ENCODE measurements at places on chromosomes 4 and X. TPM values are rescaled to one million over a fixed set of nuclear protein-coding genes. Genes with fewer than 3 reads are reported as not detected.

- DNase-seq, result no peak
These were observed 10.3 kb downstream of the HADH start for GRCh38 chr4:107999932-108000539.

DNA sequence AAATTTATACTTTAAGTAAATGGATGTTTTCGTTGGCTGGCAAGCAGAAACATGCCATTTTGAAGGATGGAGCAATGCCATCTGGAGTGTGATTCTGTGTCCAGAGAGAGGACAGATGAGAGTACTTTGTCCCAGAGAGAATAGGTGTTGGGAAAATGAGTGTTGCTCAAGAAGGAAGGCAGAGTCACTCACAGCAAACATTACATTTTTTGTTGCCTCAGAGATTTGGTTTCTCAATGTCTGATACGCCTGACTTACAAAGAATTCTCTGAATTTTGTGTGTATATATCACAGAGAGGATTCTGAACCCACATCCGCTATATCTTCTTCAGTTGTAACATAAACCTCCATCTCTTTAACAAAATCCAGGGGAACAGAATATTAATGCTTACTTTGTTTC lies 102.8 kb upstream of the PCDH18 start:
- no peak for DNase-seq

DNA sequence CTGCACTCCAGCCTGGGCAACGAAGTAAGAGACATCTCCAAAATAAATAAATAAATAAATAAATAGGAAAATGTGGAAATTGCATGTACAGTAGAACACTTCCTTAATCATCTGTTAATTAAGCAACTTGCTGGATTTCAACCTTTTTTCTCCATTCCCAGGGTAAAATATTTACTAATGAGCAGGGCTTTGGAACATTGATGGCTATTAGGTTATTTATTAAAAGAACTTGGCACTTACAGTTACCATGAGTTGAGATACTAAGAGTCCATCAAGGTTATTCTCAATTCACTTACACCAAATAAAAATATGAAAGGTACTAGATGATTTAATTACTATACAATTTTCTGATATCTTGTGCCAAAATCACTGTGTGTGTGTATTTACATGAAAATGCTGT lies 607.1 kb downstream of the PCDH18 start:
- no peak for DNase-seq

- no peak for DNase-seq
These were observed 91.2 kb downstream of the PLS3 start for GRCh38 chrX:115652221-115652620.

- peak; percentile 91 for DNase-seq
These were observed 90.7 kb downstream of the PALLD start for GRCh38 chr4:168587411-168588125.

DNA sequence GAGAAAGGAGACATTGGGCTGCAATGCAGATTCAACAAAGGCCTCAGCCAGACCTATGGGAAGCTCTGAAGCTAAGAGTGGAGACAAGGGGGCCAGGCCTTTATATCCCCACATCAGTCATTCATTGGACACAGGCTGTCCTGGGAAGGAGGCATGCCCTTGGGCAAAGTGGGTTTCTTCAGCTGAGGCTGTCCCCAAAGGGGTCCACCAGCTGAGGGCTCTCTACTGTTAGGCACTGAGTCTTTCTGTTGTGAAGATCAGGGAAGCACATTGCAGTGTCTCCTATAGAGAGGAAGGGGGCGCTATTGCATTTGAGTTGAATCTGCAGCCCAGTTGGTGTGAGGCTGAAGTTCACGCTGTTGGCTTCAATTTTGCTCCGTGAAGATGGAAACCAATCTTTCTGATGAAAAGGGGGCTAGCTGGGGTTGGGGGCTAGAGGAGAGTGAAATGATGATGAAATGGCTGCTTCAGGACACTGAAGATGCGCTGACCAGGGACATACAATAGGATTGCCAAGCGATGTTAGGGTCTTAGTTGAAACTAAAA lies 48.0 kb downstream of the SLC25A5 start:
- peak; percentile 18 for DNase-seq

DNA sequence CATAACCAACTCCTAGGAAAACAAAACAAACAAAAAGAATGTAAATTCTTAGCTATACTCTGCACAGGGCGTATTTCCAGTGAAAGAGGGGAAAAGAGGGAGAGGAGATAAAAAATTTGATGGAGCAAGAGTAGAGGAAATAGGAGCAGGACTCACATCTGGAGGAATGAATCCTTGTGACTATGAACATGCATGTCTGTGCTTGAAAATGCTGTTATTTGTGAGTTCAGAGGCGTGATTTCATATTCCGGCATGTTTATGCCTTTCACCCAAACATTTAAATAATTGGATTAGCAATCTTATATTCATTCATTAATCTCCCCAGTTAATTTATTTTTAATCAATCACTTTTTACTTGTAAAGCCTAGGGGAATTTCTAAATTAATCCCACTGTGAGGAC lies 11.2 kb upstream of the NUDT11 start:
- no peak for DNase-seq

DNA sequence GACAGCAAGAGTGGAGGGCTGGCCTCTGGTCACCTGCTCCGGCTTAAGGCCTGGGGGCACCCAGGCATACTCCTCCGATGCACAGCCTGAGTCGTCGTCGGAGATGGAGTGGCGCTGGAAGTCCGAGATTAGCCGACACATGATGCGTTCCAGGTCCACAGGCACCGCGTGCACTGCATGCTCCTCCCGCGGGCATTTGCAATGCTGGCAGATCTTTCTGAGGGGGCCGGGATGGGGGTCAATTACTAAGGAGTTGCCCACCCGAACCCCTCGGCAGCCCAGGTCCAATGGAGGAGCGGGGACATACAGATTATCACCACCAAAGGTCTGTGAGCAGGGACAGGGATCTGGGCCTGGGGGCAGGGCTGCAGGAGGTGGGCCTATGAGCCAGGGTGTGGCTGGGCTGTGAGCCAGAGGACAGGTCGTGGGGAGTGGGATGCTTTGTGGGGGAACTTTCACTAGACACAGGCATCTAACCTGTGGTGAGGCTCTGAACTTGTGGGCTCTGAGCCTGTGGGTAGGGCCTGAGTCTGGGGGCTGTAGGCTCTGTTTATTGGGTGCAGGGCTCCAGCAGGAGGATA lies 2.4 kb downstream of the PRICKLE3 start:
- no peak for DNase-seq

DNA sequence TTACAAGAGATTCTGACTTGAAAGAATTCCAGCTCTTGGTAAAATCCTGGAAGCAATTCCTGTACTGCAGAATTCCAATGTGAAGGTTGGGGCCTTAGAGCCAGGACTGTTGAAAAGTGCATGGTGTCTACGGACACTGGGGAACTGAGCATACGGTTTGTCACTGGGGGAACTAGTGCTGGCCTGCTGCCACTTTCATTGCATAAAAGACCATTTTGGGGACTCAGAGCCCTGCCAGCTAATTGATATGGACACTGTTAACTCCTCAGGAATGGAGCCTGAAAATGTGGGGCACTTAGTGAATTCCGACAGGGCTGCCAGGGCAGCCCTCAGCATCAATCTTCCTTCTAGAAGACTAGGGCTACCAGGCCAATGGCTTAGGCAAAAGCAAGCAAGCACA lies 55.9 kb downstream of the AMOT start:
- DNase-seq, result no peak

DNA sequence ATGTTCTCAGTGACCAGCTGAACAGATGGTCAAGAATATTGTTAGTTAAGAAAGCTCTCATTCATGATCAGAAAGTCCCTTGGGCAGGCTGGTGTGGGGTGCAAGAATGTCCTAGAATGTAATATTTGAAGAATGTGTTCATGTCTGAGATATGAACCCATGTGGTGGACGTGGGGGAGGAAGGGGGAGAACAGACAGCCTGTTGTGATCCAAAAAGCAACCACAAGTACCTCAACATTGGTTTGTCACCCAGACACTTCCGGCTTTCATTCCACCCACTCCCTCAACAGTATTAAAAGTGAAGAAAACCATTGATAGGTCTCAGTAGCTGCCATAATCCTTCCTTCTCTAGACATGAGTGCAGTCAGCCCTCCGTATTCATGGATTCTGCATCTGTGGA lies 82.2 kb downstream of the MAML3 start:
- DNase-seq, result peak; percentile 99

DNA sequence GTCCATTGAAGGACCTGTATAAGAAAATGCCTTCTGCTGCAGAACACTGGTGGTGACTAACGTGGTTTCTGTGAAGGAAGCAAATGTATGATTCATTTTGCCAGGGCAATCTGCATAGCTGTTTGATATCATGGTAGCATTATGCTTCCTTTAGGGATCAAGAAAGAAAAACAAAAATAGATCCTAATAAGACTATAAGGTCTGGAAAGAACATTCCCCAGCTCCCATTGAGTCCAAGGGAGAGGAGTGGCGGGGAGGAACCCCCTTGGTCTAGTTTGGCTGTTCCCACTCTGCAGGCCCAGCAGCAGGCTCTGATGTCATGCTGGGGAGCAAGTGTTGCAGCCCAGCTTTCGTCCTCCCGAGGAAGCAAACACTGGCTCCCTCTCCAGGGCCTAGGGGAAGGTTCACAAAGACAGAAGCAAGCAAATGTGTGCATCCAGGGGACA lies 154.5 kb upstream of the GALNT7 start:
- peak; percentile 77 for DNase-seq

DNA sequence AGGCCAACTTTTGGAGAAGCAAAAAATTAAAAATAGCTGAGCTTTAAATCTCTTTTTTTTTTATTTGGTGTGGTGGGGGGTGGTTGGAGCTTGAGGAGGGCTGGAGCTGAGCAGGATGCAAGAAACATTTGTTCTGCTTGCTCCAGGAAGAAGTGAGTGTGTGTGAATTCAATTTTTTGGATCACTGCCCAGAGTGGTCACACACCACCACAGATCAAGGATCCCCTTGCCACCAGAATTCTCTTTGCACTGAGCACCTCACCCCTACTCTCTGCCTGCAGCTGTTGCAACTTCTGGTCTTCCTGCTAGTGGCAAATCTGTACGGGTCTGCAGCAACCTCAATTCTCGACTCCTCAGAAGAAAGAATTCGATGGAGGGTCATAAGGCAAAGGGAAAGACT lies 19.9 kb upstream of the PLP1 start:
- no peak for DNase-seq

- DNase-seq, result peak; percentile 39
These were observed 32.8 kb downstream of the CEP44 start for GRCh38 chr4:174316546-174316945.

- peak; percentile 31 for DNase-seq
These were observed 247.1 kb downstream of the BCOR start for GRCh38 chrX:39850630-39851152.

- DNase-seq, result no peak
These were observed 85.0 kb upstream of the SORBS2 start for GRCh38 chr4:185896817-185897488.

The MAGEA9B gene
- not detected for total RNA-seq

The RASSF6 gene
- total RNA-seq, result 0.07 TPM

The DCLK2 gene
- total RNA-seq, result 6.2 TPM

The DIPK2B gene
- total RNA-seq, result not detected

The NSG1 gene
- 10.6 TPM for total RNA-seq

The C4orf46 gene
- 8.4 TPM for total RNA-seq

The OTC gene
- total RNA-seq, result not detected
